ENCODE measurements at places on chromosomes 2 and 18.

DNA sequence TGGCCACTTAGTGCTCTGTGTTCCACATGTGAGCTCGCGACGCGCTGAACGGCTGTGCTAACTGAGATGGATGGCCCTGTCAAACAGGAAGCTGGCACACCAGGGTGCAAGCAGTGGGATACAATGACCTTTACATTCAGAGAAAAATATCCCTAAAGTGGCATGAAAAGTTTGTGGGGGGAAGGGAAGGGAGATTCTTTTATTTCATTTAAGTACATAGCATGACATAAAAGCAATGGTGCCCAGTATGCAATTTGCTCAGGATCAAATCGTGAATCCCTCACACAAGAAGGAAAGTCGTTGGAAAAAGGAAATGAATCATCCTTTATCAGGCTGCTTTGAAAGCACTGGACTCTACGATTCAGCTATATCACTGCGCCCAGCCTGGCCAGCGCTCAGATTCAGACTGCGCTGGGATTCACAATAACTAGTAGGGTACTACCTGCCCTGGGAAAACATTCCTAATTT, 26.0 kb downstream of the SATB2 start:
- no peak for DNase-seq

DNA sequence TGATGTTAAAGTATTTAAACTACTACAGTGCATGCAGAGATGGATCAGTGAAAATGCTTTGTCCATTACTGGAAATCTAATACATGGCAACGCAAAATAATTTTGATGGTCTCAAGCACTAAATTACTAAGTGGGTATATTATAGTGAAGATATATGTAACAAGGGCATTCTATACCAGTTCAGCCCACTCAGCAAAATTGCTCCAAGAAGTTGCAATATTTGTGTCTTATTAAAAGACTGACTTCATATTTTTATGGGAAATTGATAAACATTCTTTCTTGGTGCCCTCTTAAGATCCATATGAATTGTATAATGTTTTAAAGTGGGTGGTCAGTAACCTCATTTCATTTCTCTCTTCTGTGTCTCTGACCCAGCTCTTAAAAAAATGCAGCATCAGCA, 343.1 kb upstream of the MEX3C start:
- DNase-seq, result no peak

DNA sequence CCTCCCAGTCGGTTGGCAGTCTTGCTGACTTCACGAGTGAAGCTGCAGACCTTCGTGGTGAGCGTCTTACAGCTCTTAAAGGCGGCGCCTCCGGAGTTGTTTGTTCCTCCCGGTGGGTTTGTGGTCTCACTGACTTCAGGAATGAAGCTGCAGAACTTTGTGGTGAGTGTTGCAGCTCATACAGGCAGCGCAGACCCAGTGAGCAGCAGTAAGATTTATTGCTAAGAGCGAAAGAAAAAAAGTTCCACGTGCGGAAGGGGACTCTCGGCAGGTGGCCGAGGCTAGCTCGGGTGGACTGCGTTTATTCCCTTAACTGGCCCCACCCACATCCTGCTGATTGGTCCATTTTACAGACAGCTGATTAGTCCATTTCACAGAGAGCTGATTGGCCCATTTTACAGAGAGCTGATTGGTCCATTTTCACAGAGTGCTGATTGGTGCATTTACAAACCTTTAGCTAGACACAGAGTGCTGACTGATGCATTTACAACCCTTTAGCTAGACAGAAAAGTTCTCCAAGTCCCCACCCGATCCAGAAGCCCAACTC, 240.3 kb downstream of the LRATD1 start:
- DNase-seq, result no peak

DNA sequence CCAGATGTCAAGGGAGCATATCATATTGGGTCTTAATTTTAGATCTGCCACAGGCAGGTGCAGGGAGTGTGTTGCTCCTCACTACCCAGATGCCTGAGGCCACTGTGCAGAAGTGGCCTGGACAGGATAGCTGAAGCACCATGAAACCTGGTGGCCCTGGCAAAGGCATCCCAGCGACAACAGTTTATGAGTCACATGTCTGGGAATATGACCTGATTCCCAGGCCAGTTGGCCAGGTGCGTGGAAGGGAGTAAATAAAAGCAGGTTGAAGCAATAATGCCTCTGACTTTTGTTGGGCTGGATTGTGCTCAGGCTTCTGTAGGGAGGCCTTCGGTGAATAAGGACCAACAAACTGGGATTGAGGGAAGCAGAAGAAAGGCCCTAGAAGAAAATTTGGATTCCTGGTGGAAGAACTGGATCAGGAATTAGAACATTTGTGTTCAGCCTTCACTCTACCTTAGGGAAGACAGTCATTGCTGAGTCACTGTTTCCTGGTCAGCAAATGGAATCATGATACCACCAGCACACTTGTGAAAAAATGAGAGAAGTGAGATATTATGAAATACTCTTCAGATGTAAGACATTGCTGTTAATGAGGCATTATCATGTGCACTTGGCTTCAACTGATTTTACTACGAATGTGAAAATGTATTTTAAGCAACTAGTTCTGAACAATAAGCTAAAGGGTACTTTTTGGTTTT, 78.4 kb upstream of the ZNF516 start:
- DNase-seq, result no peak

DNA sequence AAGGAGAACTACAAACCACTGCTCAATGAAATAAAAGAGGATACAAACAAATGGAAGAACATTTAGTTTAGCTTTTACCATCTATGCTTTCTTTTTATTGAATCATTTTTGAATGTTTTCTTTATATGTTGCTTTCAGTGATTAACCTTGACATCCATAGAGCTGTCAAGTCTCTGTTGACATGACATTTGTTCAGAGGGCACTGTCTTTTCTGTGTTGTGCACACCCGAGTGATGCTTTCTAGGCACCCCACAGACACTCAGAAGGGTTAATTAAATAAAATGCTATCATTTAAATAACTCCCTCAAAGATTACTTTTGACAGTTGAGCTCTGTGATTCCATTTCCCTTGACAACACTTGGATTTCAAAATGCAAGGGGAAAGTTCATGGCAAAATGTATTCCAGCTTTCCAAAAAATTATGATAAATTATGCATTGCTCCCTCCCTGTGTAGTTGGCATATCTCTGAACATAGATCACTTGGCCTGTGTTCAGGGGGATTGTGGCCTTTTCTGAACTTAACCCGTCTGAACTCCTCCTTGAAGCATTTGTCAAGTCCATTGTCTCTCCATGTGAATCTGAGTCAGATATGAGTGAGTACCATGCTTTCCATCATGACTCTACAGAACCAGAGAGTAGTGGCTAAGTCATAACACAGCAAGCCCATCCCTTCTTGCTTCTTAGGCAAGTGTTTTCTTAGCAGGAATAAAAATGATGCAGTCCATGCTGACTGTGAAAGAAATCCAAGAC, 372.6 kb downstream of the RPRM start:
- no peak for DNase-seq

Measured in T-helper 17 cell (primary cell).